Mucosa of gallbladder (tissue), 1 donor: ENCODE measurements at places on chromosomes 2 and 18. TPM values are rescaled to one million over a fixed set of nuclear protein-coding genes. Genes with fewer than 3 reads are reported as not detected.

Gene REEP1
- total RNA-seq = 21.2 TPM

Gene TMEM150A
- 31.9 TPM for total RNA-seq

Gene ALPI
- total RNA-seq = 1.0 TPM

Gene SERPINB5
- total RNA-seq = 0.14 TPM

Gene SPAG16
- total RNA-seq = 62.7 TPM

Gene SERPINB13
- total RNA-seq = not detected

Gene CASP10
- total RNA-seq = 18.9 TPM

Gene GALNT13
- total RNA-seq = 0.23 TPM

Gene SRSF7
- 84.8 TPM for total RNA-seq

Gene SEPTIN10
- total RNA-seq = 63.1 TPM

Gene TEX44
- total RNA-seq = not detected

Gene MOB1A
- total RNA-seq = 119 TPM

Gene CHRNG
- not detected for total RNA-seq

Gene INHA
- 0.37 TPM for total RNA-seq

Gene PRKD3
- total RNA-seq = 23.9 TPM

Gene POTEI
- 0.03 TPM for total RNA-seq

Gene BMP10
- total RNA-seq = not detected

Gene DCC
- total RNA-seq = not detected

Gene MALL
- 43.7 TPM for total RNA-seq

Gene HOXD12
- total RNA-seq = not detected

Gene NEU2
- not detected for total RNA-seq

Gene GAREM1
- 10.7 TPM for total RNA-seq

Gene FHOD3
- total RNA-seq = 24.9 TPM

Gene BOLL
- not detected for total RNA-seq

Gene MC2R
- total RNA-seq = not detected

Gene ASB18
- not detected for total RNA-seq

Gene KLHL14
- total RNA-seq = 0.26 TPM

Gene GPR45
- not detected for total RNA-seq
